ENCODE measurements at places on chromosomes 4 and X.

DNA sequence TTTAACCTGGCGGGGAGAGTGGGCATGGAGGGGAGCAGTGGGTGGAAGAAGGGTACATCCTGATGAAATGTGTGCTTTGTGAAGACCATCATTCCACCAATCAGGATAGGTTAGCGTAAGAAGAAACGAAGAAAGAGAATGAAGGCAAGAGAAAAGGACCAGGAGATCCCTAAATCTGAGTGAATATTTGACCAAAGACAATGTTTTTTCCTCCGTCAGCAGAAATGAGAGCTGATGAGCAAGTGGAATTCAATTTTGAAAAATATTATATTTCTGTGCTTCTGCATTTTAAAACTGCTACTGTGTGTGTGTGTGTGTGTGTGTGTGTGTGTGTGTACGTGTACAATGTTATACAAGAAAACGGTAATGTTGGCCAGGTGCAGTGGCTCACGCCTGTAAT lies 58.3 kb upstream of the NOCT start:
- DNase-seq = no peak

DNA sequence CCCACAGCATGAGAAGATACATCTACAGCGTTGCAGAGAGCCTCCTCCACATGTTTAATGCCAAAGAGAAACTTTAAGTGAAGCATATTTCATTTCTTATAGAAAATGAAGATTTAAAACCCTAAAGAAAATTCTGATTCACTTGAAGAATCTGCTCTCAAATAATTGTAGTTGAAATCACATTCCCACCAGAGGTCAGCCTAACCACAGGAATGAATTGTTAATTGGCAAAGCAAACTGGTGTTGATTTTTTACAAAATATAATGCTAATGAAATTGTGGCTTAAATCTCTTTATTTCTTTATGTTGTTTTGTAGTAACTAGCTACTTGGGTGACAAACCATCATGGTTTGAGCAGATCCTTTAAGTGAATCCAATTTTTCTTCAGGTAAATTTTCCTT lies 31.1 kb upstream of the WDR17 start:
- peak; percentile 45 for DNase-seq

GRCh38 chrX:39975101-39975925 lies 122.4 kb downstream of the BCOR start:
- no peak for DNase-seq

GRCh38 chr4:20251796-20252655 lies at the start of gene SLIT2:
SLIT2 (plus strand) TSS chr4:20251905; CDS start chr4:20253816, 1,911 bp downstream.
- peak; percentile 78 for DNase-seq

- DNase-seq = no peak
Measured at GRCh38 chr4:183149616-183150539, 50.8 kb downstream of the WWC2 start.

DNA sequence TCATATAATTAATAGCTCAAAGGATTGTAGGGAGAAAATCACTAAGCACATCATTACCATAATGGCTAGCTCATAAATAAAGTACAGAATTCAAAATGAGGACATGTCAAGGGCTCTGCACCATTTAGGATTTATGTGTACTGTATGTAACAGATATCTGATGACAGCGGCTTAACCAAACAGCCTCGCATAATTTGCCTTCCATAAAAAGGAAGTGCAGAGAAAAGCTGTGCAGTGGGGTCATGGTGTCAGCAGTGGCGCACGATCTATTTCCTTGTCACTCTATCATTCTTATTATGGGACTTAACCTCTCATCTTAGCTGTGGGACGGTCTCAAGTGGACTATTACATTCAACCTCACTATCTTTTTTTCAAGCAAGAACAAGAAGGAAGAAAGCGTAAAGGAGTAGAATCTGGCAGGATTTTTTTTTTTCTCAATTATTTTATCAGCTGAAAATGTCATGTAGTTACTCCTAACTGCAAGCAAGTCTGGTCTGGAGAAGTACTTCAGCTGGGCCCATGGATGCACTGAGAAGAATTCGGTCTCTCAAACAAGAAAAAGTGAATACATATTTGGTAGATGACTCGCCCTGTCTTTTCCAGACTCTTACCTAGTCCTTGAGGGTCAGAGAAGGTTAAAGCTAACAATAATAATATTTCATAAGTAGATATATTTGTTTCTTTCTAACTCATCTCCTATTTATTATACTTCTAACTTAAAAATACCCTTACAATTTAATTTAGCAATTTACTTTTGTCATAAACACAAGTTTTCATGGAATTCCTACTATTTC lies 94.6 kb downstream of the COX18 start:
- peak; percentile 25 for DNase-seq

GRCh38 chr4:81454499-81454898 lies 17.2 kb downstream of the RASGEF1B start:
- DNase-seq = peak; percentile 12

- peak; percentile 41 for DNase-seq
Measured at GRCh38 chr4:117560329-117560728, 474.0 kb upstream of the NDST3 start.

- DNase-seq = no peak
Measured at GRCh38 chr4:78689261-78689660, 86.9 kb upstream of the BMP2K start.

DNA sequence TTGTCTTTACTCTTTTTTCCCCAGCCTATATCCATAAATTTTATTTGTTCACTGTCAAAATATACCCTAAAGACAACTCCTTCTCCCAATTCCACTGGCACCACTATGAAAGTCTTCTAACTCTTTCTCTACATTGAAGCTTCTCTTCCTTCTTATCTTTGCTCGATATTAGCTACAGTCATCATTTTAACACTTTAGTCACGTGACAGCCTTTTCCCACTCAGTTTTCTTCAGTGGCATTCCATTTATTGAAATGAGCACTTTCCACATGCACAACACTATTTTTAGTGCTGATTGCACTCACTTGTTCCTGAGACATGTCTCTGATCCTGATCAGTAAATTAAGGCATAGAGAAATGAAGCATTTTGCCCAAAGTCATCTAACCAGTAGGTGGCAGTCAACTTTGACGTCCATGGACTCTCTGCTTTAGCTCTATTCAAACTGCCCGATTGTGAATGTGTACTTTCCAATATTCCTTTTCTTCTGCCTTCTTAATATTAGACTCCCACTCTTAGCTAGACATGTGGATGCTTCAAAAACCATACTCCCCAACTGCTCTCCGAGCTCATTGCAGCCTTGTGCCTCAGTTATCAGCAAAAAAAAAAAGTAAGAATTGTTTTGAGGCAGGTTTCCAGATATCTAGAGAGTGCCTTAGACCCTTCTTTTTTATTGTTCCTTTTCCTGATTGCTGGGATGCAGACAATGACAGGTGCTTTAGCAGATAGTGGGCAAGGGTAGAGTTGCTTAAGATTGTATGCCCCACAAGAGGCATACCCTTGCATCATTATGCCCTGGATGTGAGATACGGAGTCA lies 394.4 kb upstream of the ADGRL3 start:
- peak; percentile 27 for DNase-seq

GRCh38 chr4:146439999-146440398 lies 81.7 kb downstream of the SLC10A7 start:
- DNase-seq = no peak

- DNase-seq = peak; percentile 76
Measured at GRCh38 chrX:120457766-120458180, 11.3 kb downstream of the LAMP2 start.

DNA sequence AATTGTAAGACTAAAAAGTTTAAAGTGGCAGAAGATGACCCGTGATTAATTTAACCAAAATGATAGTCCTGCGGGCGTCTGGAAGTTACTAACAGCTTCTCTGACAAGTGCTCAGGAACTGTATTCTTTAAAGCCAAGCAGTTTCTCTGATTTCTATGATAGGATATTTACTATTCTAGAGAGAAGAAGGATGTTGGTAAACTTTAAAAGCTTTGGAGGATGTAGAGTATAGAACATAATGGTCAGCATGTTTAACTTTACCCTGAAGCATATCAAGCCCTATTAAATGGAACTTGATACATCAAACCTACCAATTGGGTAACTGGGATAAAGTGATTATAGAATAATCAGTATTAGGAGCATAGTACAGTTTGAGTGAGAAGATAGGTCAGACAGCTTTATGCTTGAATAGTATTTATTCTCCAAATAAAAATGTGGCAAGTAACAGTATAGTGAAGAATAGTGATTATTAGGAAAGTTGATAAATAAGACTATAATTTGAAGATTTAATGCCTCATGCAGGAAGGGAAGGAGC lies 1.8 kb downstream of the STIM2 start:
- no peak for DNase-seq

DNA sequence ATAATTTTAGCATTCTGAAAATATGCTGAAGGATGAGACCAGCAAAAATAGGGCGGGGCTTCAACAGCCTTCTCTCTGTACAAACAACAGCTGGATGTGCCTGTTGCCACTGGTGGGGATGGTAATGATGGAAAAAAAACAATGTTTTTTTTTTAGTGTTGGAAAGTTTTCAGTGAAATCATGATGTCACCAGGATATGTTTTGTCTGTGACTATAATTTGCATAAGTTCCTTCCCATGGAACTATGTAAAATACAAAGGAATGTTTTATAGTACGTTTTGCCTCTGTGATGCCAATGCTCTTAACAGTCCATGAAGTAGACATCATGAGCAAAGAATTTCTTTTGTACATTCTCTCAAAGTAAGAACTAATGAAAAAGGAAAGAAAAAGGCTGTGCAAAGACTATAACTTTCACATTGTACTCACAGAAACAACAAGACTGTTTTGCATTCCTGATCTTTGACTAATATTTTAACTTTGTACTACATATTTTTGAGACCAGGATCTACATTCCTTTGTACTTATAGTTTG lies 589.7 kb downstream of the SPRY1 start:
- DNase-seq = peak; percentile 96

DNA sequence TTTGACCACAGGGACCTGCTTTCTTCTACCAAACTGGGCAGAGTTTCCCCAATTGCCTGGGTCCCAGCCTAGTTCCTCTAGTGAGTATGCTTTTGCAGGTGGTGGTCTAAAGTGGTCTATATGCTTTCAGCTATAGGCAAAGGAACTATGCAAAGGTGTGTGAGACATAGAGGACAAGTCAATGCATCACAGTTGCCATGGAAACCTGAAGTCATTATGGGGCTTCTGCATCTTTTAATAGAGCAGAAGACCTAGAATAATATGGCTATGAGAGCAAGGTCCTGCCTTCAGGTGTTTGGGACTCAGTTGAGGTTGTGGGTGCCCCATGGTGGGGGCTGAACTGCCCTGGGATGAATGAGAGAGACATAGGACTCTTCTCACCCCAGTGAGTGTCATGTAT lies 92.1 kb upstream of the RAB40AL start:
- no peak for DNase-seq

DNA sequence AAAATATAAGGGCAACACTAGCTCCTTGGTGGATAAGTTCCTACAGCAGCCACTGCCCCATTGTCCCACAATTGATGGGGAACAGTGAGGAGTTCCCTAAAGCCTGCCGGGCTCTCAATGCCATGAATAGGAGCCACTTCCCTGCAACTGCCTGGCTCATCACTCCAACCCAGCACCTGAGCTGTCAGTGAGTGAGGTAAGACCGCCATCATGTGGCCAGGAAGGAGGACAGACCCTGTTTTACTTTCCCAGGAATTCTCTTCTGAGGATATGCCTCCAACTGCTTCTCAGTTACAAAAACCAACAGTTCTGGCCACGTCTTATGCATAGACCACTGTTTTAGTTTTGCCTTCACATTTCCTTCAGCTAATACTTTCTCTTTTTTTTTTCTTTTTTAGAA lies 45.5 kb downstream of the SRPX start:
- peak; percentile 40 for DNase-seq

- DNase-seq = no peak
Measured at GRCh38 chr4:184273166-184274147, 55.8 kb upstream of the ENPP6 start.

DNA sequence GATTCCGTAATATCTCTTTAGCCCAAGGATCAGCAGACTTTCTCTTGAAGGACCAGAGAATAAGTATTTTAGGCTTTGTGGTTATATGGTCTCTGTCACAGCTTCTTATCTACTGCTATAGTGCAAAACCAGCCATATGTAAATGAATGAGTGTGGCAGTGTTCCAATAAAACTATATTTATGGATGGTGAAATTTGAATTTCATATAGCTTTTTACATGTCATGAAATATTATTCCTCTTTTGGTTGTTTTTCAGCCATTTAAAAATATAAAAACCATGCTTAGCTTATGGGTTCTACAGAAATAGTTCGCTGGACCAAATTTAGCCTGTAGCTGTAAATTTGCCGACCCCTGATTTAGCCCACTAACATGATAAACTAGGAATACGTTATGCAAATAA lies 18.0 kb upstream of the MSMO1 start:
- no peak for DNase-seq

GRCh38 chr4:95432466-95432865 lies 116.3 kb downstream of the UNC5C start:
- no peak for DNase-seq

DNA sequence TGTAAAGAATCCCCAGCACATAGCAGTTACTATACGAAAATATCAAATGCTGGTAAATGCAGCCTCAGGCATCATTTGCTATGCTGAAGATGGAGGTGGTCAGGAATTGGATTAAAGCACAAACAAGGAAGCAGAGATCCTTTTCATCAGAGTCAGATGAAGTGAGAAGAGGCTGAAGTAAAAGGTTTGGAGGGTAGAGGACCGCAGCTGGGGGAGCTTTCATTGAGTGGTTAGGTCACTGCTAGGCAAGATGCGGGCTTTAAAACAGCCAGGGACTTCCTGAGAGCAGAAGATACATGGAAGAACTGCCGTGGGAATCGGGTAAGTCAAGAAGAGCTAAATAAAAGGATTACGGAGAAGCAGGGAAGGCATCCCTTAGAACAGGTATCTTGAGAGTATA lies 351.4 kb downstream of the UNC5C start:
- DNase-seq = no peak

- peak; percentile 40 for DNase-seq
Measured at GRCh38 chr4:31657859-31658570, 937.8 kb downstream of the PCDH7 start.

DNA sequence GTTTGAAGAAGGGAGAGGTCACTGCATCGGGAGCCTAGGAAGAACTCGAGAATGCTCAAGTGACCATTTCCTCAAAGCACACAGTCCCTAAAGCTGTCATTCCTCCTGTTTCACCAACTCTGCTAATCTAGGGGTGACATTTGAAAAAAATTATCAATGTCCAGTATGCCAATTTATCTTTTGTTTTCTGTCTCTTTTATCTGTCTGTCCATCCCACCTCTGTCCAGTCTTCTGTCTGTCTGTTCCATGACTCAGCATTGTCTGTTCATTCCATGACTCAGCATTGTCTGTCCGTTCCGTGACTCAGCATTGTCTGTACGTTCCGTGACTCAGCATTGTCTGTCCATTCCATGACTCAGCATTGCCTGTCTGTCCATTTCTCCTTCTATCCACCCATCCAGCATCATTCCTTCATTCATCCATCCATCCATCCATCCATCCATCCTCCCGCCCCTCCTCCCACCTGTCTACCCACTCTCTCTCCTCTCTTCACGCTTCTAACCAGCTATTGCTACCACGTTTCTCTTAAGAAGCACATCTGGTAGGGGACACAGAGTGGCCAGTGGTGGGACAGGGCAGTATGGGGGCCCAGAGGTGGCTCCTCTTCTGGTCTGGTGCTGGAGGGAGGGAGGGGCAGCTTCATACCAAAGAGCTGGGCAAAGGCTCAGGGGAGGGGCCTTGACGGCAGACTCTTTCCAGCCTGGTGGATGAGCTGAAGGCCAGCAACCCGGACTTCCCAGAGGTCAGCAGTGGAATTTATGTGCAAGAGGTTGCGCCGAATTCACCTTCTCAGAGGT lies 34.1 kb downstream of the HTRA3 start:
- DNase-seq = peak; percentile 74
